Memory B cell (primary cell): ENCODE measurements at places on chromosomes 13 and 19.

DNA sequence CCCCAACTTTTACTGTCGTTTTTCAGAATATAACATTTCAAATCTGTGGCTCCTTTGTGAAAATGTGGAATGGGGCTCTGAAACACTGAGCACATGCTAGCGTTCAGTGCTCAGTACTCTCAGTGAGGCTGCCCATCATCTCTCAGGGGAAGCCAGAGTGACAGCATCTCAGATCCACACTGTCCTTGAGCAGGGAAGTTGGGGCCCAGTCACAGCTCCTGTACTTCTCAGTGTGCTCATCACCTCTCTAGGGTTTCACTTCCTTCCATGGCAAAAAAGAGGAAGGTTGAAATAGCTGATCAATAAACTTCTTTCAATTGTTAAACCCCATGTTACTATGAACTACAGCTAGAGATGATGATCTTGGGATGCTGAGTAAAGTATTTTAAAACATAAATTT lies 565.9 kb upstream of the SPRY2 start:
- H3K4me3 ChIP-seq: no peak overlapping the region
- no peaks in the 10 kb centered on the region for H3K4me1 ChIP-seq
- H3K36me3 ChIP-seq: no peaks in the 10 kb centered on the region
- no peak for DNase-seq
- no peak overlapping the region for H3K27ac ChIP-seq

- DNase-seq: no peak
- H3K4me3 ChIP-seq: no peak overlapping the region
- H3K4me1 ChIP-seq: peaks cover 7% of the 10 kb centered on the region
Measured at GRCh38 chr13:106484084-106484483, 51.4 kb downstream of the EFNB2 start.

- H3K36me3 ChIP-seq: no peaks in the 10 kb centered on the region
- no peak for DNase-seq
- no peak overlapping the region for H3K27ac ChIP-seq
- H3K4me3 ChIP-seq: no peak overlapping the region
Measured at GRCh38 chr13:92941167-92941566, 285.4 kb upstream of the GPC6 start.

DNA sequence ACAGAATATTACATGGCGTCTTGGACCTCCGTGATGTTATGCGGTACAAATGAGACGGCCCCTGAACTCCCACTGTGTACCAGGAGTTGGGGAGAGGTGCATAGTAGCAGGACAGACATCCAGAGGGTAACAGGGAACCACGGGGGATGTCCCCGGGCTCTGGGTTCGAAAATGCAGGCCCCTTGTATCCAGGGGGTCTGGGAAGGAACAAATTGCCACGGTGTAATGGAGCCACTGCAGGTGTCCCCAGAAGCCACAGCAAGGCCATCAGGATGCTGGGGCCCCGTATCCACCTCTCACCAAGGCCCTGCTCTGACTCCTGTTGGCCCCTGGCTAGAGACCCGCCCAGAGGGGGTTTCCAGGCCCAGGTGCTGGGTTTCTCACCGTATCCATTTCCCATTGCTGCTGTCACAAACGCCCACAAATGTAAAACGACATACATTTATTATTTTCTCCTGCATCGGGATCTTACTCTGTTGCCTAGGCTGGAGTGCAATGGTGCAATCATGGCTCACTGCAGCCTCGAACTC lies 77.8 kb downstream of the INSR start:
- H3K27me3 ChIP-seq: peaks cover 7% of the 10 kb centered on the region
- H3K36me3 ChIP-seq: peaks cover 2% of the 10 kb centered on the region
- no peak overlapping the region for H3K4me3 ChIP-seq
- no peak for DNase-seq
- peaks cover 15% of the 10 kb centered on the region for H3K4me1 ChIP-seq
- H3K27ac ChIP-seq: no peak overlapping the region

DNA sequence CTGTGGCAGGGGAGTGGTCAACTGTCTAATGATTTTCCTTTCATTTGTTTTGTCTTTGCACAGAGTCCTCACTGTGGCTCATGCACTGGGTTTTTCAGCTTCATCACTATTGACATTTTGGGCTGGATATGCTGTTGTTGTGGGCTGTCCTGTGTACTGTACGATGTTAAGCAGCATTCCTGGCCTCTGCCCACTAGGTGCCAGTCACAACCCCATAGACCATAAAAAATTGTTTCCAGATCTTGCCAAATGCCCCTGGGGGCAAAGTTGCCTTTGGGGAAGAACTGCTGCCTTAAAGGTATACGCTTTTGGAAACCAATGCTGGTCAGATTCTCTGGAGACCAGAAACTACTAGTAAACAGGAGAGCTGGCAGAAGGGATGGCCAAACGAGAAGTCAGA lies 310.4 kb downstream of the SPRY2 start:
- H3K4me1 ChIP-seq: no peaks in the 10 kb centered on the region
- H3K27ac ChIP-seq: no peak overlapping the region
- H3K4me3 ChIP-seq: no peak overlapping the region
- no peaks in the 10 kb centered on the region for H3K36me3 ChIP-seq

DNA sequence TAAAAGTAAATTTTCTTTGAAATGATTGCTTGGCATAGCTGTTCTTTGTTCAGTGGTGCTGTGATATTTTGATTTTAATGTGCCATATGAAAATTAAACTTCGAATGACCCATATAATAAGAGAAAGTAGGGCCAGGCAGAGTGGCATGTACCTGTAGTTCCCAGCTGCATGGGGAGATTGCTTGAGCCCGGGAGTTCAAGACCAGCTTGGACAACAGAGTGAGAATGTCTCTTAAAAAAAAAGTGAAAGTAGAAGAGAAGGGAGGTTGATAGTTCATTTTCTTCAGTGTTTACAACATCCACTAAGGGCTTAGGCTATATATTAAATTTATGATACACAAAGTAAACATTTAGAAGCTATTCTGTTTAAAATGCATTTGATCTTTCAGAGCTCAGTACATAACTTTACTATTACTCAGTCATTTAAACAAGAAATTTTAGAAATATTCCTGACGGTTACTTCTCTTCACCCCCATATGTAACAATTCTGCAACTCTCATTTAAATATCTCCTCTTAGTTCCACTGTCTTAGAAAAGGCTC lies 17.2 kb upstream of the RFC3 start:
- no peaks in the 10 kb centered on the region for H3K27me3 ChIP-seq
- H3K4me3 ChIP-seq: no peak overlapping the region
- no peaks in the 10 kb centered on the region for H3K36me3 ChIP-seq
- no peak for DNase-seq
- H3K27ac ChIP-seq: no peak overlapping the region

DNA sequence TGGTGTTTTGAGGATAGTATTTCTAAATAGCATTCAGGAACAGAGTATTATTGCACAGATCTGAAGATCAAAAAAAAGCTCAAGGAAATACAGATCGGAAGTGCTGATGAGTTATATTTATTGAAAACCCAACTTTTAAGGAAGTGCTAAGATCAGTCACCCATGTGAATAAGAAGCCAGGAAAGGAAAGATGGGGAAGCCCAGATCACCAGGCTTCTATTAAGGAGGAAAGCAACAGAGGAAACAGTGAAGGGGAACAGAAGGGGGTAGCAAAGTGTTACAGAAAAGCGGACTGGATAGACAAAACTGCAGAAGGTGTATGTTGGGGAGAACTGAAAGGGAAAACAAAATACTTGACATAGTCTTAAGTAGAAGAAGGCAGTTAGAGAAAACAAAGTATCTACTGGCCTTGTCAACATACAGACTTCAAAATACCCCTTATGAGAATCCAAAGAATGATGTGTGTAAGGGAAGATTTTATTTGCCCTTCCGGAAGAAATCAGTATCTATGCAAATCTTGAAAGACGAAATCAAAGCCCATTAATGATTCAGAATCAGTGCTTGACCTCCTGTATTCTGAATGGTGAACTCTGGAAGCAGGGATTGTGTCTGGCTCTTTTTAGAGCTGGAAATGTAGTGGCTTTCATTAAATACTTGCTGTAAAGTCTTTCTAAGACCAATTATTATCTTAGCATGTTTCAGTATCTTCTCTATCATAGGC lies 12.1 kb downstream of the UFM1 start:
- H3K36me3 ChIP-seq: peaks cover 19% of the 10 kb centered on the region
- peaks cover 13% of the 10 kb centered on the region for H3K4me1 ChIP-seq
- DNase-seq: no peak
- H3K4me3 ChIP-seq: no peak overlapping the region

DNA sequence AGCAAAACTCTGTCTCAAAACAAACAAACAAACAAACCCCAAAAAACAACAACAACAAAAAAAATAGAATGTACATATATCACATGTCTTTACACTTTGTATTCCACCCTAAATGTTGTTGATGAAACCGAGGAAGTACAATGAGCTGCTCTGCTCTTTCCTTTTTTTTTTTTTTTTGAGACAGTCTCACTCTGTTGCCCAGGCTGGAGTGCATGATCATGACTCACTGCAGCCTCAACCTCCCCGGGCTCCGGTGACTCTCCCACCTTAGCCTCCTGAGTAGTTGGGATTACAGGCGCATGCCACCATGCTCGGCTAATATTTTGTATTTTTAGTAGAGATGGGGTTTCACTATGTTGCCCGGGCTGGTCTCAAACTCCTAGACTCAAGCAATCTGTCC lies 30.6 kb upstream of the LRP3 start:
- peaks cover 18% of the 10 kb centered on the region for H3K36me3 ChIP-seq
- peaks cover 6% of the 10 kb centered on the region for H3K4me1 ChIP-seq
- no peaks in the 10 kb centered on the region for H3K27me3 ChIP-seq
- H3K27ac ChIP-seq: no peak overlapping the region
- no peak for DNase-seq
- no peak overlapping the region for H3K4me3 ChIP-seq

DNA sequence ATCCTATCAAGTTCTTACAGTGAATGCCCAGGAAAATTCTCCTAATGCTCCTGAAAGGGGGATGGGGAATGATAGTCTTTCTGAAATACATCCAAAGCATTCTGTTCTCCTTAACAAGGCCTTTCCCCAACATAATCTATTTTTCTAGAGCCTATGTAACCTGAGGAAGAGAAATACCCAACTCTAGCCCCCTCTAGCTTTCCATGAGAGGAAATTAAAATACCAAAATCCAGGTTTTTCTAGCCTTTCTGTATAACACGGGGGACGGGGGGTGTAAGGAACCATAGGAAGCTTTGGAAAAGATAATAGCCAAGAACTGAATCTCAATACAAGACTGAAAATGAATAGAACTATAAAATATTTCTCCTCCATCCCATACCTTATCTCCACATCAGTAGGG lies 815.9 kb downstream of the SLITRK6 start:
- no peaks in the 10 kb centered on the region for H3K36me3 ChIP-seq
- no peak overlapping the region for H3K27ac ChIP-seq
- H3K4me3 ChIP-seq: no peak overlapping the region
